T47D (cell line): ENCODE measurements at places on chromosomes 4 and X.

- DNase-seq: peak; percentile 88
These were observed 247 bp upstream of the PPA2 start for GRCh38 chr4:105474099-105474518.

DNA sequence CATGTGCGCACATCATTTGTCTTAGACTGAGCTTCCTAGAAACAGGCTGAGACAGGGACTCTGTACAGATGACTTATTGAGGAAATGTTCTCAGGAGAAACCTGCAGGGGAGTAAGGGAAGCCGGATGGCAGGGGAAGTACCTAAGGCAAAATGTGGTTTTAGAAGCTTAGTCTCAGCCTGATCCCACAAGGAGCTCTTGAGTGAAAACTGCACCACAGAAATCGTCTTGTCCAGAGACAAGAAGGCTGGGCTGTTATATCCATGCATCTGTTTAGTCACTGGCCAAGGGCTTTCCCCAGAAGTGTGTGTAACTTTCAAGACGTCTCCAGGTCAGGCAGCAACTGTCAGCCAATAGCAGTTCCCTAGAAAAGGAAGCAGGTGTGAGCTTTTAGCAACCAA lies 86.0 kb downstream of the FUNDC1 start:
- no peak for DNase-seq

GRCh38 chr4:87785731-87786509 lies 13.4 kb upstream of the IBSP start:
- no peak for DNase-seq

- DNase-seq: no peak
These were observed 86.1 kb downstream of the ZNF518B start for GRCh38 chr4:10371121-10371520.

DNA sequence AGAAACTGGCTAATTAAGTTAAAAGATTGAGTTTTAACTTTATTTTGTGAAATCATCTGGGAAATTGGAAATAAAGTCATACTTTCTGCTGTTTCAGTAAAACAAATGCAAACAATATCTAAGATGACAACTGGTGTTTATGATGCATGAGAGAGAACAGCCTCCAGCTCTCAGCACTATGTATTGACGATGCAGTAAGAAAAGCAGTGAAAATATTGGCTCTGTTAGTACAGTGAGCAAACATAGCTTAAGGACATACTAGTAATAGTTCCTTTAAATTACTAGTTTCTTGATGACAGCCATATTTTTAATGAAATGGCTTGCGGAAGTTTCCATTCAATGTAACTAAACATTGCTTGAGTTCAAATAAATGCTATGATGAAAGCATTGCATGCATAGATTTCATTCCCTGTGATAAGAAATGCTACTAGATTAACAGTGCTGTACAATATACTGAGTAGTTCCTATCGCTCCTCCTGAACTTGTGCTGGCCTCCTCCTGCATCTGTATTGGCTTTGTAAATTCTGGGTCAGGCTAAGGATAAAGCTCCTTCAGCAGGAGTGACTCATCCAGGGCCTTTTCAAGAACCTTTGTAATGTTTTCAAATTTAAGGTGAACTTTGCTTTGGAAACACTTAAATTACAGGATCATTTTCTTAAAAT lies 11.6 kb downstream of the ARHGAP24 start:
- DNase-seq: no peak

DNA sequence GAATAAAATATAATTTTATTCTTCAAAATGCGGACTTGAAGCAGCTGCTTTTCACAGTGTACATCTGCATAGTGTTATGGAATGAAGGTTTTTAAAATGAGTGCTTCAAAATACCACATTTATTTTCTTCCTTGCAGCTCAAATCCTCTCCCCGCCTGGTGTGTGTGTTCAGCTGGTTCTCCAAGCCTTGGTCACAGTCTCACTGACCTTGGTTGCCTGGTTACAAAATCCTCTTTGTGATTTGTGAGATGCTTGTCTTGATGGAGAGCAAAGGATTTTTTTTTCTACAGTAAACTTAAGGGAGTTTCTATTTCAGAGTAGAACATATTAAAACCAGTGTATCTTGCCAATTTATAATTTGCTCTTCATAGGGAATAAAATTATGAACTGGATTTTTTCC lies 139.2 kb downstream of the PCDH18 start:
- peak; percentile 70 for DNase-seq

DNA sequence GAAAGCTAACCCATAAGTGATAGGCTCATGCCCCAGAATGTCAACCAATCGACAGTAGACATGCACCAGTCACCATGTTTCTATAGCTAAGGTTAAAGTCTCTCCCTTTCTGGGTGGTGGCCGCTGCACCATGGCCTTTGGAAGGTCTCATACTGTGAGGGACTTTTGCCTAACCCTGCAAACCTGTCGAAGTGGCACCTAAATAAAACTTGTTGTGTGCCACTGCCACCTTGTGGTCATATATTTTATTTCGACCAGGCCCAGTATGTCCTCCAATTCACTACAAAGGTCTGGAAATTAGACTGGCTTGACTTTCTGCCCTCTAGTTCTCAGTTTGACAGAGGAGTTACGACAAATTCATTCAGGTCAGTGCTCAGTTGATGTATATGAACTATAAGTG lies 163.1 kb downstream of the SMARCA1 start:
- no peak for DNase-seq

DNA sequence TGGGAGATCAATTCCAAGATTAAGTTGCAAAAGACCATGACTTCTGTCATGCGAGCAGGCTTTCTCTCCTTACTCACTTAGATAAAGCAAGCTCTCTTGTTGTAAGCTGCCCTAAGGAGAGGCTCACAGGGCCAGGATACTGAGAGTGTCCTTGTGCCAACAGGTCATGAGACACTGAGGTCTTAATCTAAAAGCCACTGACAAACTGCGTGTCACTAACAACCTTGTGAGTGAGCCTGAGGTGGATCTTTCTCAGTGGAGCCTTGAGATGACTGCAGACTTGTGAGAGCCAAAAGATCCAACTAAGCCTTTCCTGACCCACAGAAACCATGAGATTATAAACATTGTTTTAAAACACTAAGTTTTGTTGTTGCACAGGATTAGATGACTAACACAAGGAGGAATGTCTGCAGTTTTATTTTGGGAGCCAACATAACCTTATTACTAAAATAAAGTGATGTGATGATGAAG lies 170.5 kb downstream of the SLC39A8 start:
- no peak for DNase-seq

- DNase-seq: no peak
These were observed 45.7 kb downstream of the ATP10D start for GRCh38 chr4:47530801-47531200.

DNA sequence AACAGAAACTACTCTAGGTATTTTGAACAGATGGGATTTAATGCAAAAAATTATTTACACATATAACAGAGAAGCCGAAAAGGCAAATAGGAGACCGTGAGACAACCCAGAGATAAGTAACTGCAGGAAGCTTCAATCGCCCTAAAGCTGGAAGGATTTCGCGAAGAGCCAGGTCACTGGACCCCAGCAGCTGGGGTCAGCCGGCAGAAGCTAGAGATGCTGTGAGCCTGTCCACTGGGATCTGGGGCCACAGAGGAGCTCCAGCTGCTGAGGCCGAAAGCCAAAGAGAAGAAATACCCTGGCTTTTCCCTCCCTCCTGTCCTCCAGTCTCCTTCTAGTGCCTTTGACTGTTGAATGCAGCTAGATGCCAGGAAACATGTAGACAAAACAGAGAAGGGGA lies 192.8 kb upstream of the BCOR start:
- no peak for DNase-seq

DNA sequence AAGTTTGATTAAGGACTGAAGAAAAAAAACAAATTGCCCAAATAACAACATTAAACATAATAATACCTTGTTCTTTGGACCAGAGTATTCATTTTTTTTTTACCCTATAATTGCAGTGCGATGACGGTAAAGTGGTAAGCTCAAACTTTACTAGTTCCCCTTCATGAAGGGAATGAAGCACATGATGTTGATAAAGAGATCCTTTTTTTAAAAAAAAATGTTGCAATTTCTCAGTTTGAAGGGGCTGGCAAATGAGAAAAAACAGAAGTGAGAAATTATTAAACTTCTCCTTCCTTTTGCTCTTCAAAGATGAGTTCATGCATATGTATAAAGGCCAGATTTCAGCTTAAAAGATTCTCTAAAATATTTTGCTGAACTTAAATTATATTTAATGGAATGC lies 231.7 kb downstream of the C4orf33 start:
- no peak for DNase-seq

DNA sequence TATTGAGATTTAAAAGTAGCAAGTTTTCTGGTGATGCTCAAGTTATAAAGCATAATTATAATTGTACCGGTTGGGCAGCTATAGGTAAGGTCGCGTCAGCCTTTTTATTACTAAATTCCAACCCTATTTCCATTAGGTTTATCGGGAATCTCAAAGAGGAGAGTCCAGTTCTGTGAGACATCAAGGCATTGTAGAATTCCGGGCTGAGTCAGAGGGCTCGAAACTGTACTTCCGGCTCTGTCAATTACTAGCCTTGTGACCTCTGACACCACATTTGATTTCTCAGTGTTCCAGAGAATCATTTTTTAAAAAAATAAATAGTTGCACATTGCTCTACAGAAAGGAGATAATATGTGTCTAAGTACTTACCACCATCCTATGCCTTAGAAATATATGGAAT lies 4.3 kb downstream of the IL1RAPL1 start:
- no peak for DNase-seq

DNA sequence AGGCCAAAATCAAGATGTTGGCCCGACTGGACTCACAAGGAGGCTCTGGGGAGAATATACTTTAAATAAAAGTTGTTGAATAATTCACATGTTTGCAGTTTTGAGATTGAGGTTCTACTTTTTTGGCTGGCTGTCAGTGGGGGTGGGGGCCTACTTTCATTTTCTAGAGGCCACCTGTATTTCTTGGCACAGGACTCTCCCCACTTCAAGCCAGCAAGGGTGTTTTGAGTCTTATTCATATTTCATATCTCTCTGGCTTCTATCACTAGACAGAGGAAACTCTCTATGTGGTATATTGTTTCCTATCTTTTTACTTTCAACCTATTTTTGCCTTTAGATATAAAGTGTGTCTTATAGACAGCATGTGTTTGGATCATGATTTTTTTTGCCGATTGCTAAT lies 266.4 kb downstream of the PRR32 start:
- no peak for DNase-seq
